ENCODE measurements at places on chromosomes 12 and 14.
A peak's percentile ranks its signal among the peaks of the same experiment; 100 is the strongest.

GRCh38 chr14:32027255-32027939 lies 49.7 kb upstream of the ARHGAP5 start:
- DNase-seq = no peak

DNA sequence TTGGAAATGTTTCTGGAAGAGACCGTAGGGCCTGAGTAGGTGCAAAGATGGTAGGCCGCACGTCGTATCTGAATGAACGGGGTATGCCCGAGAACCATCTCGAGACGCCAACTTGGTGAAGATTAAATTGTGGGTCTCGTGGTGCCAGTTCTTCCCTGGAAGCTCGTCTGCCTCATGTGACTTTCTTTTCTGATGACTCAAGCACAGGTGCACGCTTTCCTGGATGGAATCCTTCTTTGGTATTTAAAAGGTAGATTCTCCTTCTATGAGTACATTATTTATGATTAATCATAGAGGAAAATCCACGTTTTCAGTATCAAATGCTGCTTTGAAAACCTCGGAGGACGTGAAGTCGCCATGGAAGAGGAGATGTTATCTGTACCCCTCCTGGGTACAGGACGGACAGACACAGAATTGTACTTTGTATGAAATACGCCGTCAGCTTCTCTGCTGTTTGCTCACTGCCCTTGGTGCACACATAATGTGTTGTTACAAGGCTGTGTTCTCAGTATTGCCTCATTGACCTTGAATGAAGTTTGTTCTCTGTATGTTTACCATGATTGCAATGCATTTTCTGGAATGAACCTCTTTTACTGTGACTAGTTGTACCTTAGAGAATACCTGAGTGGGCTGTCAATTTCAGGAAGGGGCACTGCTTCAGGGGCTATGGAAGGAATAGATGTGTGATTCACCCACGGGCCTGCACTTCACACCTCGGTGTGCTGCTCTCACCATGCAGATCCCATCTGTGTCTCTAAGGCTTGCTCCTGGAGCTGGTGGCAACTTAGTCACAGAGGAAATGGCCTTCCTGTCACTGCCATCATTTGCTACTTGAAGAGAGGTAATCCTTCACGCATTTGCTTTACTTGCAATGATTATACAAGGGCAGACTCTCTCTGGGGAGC lies 137.3 kb upstream of the RTL1 start:
- no peak for DNase-seq

DNA sequence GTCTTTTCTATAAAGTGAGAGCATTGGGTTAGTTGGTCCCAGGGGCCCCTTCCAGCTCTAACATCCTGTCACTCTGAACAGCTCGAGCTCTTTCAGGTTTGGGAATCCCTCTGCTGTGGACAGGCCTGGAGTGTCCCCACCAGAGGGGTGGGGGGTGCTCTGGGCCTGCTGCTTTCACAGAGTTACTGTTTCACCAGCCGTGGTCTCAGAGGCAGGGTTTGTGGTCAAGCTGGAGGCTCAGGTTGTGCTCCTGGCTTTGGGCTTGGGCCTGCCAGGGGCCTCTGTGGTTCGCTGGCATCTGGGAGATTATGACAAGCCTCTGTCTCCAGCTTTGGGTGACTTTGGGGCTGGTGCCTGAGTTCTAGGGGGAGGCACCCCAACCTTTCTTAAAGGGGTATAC lies 59.6 kb downstream of the FBXL14 start:
- no peak for DNase-seq

- DNase-seq = no peak
Measured at GRCh38 chr12:68267892-68268396, 14.5 kb upstream of the IL22 start.

DNA sequence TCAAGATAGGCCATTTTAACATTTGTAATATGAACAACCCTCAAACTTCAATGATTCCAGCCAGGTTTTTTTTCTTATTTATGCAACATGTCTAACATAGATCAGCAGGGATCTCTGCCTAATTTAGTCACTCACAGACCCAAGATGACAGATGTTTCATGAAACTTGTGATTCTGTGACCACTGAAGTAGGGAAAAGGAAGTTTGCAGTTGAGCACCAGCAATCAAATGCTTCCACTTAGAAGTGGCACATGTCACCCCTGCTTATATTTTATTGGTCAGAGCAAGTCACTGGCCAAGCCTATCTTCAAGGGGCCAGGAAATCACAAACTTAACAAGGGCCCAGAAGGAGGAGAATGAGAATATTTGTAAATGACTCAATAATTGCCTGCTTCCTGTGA lies 150.6 kb downstream of the BCAT1 start:
- no peak for DNase-seq

DNA sequence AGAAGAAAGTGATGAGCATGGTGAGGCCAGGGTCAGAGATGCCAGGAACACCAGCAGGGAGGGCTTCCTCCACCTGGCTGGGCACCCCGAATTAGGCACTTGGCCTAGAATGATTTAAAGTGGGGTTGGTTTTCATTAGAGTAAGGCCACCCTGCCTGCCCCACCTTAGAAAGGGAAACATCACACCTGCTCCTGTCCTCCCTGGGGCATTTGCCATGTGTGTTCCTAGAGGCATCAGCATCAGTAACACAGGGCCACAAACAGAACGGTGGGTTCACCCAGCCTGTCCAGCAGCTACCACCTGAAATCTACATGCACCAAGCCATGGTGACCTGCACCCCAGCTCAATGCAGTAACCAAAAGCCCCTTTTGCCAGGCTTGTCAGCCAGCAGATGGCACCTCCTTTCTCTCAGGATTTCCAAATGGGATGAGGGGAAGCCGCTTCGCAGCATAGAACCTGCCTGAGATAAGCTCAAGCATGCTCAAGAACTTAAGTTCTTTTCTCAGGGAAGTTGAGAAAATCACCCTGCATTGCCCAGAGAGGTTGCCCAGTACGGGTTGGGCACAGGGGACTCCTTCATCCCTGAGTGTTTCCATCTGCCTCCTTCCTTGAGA lies 338.8 kb downstream of the DPF3 start:
- DNase-seq = no peak

DNA sequence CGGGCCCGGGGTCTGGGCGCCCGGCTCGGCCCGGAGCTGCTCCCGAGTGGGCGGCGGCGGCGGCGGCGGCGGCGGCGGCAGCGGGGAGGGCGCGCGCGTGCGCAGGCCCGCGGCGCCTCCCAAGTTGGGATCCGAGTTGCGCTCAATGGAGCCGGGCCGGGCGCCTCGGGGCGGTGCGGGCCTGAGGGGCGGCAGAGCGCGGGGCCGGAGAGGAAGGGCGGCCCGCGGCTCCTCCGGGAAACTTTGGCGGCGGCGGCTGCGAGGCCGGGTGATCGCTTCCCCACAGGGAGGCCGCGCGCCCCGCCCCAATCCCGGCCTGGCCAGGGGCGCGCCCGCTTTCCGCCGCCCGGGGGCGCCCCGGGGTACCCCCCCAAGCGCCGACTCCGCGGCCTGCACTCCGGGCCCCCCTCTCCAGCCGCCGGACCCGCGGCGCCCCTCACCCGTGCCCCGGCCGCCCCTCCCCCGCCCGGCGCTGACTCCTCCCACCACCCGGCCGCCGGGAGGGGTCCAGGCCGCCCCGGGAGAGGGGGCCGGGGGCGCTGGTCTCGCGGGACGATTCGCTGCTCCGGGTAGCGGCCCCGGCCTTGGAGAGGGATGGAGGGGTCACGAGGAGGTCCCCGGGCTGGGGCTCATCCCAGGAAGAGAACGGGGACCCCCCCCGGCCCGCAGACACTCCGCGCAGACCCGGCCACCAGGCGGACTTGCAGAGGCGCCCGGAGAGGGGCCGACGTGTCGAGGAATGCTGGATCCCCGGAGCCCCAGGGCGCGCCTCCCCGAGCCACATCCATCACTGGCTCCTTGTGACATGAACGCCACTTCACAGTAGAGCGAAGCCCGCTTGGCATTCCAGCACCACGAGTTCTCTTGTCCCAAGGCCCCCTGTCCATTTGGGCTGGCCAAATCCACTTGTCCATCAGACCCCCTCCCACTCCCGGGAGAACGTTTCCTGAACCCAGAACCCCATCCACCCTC lies at the start of gene RILPL1:
Gene RILPL1 (minus strand): TSS at position 48 of the 972 bp plus-strand sequence. CDS start 237 bp downstream, outside the sequence.
- peak; percentile 21 for DNase-seq

DNA sequence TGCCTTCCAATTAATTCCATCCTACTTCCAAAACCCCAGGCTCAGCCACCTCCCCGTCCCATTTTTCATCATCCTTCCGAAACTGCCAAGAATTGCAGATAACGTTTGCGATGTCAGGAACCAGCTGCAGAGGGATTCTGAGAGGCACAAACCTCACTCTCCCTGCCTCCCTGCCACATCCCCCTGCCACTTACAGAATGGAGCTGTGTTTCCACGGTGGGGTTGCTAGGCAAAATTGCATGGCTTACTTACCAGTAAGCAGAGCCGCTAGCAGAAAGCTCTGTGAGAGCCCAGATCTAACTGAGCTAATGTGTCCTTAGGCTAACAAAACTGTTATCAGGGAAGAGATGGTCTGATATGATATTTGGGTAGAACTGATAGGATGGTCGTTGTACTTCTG lies 127.4 kb downstream of the KCNK10 start:
- DNase-seq = no peak

DNA sequence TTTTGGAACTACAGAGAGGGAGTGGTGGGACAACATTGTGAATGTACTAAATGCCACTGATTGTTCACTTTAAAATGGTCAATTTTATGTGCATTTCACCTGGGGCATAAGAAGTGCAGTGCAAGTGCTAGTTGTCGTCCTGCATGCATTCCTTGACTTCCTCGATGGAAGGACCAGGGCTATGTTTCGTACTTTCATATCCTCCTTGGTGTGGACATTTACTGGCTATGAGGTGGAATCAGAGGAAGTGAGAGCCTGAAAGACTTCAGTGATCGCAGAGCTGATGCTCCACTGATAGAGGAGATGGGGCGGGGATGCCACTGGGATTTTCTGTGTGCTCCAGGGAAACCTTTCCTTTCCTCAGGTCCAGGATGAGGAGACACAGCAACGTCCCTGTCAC lies 54.1 kb upstream of the DDX11 start:
- no peak for DNase-seq

- no peak for DNase-seq
Measured at GRCh38 chr14:103209054-103209453, 85.8 kb downstream of the TNFAIP2 start.

- no peak for DNase-seq
Measured at GRCh38 chr14:90815822-90816662, at the start of gene TTC7B. Gene TTC7B, minus strand, starts transcription at chr14:90816430. Its CDS starts 135 bp downstream, at chr14:90816295.

DNA sequence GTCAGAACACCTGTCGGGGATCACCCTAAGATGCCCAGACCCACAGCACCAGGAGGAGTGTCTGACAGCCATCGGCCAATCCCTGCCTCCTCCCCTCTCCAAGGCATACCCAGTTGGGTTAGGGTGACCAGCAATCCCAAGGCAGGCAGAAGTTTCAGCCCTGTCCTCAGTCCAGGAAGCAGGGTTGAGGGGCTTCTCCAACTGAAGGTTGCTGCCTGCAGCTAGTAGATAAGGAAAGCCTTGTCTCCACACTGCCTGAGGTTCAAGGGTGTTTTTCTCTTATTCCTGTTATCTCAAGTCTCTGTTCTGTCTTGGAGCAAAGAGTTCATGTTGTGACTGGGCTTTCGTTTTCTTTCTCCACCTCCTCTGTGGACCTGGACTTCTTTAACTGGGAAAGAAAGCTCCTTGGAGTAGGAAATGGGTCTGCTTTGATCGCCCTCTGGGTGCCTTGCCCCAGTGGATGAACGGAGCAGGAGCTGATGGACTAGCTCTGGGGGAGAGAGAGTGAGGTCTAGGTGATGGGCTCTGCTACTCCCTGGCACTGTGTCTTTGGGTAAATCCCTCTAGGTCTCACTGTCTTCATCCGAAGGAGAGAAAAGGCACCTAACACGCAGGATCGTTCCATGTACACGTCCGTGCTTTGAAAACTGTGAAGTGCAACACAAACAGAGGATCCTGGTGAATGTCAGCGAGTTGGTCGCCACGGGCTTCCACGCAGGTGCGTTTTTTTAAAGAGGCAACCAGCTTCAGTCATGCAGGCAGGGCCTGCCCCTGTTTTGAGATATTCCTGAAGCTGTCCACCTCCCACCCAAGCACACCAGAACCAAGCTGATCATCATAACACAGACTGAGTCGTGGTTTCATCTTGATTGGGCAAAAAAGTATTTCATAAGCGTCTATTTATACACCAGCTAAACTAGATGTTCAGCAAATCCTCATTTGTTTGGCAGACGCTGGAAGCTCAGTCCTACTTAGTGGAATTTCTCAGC lies 52.5 kb upstream of the FOXN3 start:
- no peak for DNase-seq

- DNase-seq = no peak
Measured at GRCh38 chr14:103699901-103700752, 15.1 kb downstream of the XRCC3 start.

- no peak for DNase-seq
Measured at GRCh38 chr12:130523863-130524614, 186.4 kb downstream of the PIWIL1 start.

GRCh38 chr14:69580009-69580577 lies 5.4 kb upstream of the CCDC177 start:
- DNase-seq = no peak

DNA sequence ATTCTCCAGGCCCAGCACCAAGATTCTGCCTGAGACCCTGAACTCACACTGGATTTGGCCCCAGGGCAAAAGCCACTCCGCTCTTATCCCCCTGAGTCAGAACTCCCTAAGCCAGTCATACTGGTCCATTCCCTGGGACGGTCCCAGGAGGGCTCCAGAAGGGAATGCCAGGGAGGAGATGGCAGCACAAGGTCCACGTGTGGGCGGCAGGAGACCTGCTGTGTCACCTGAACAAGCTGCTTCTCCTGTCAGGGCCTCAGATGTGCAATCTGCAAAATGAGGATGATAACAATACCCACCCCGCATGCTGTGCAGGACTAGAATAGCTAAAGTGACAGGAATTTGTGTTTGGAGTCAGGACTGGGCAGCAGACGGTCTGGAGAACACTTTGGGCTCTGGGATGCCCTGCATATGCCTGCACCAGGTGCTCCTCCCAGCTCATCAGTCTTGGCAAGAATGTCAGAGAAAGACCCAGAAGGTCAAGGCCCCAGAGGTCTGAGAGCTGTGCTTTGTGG lies 40.3 kb downstream of the CMKLR1 start:
- DNase-seq = no peak

DNA sequence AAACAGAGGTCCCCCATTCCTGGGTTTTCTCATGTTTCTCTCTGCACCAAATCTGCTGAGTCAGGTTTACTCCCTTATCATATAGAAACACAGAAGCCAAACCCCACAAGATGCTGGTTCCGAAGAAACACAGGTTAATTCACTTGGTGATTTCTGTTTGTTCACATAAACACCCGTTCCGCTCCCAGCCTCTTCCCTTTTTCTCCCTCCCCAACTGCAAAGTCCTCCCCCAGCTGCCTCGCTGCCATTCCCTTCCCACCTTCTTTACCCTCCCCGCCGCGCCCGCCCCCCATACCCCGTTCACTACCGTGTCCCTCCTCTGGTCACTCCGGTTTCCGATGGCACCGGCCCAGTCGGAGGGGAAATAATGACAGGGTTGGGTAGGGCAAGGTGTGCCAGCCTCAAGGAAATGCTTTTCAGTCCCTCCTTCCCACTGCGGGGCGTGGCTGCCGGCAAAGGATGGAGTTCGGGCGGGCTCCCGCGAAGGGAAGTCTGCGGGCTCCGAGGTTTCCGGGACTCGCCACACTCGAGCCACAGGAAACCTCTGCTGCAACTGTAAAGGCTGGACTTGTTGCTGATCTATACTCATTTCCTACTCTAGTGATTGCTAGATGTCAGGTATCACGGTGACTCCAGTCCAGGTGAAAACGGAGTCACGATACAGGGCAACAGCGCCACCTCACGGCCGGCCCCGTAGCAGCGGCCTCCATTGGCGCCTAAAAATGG lies at the start of gene STYK1:
Gene STYK1 (minus strand): TSS at position 394 of the 726 bp plus-strand sequence. CDS start 39,434 bp downstream, outside the sequence.
- peak; percentile 46 for DNase-seq

GRCh38 chr14:38989922-38990546 lies 113.0 kb downstream of the SEC23A start:
- no peak for DNase-seq

All from stimulated activated CD8-positive, alpha-beta memory T cell treated with anti-CD3 and anti-CD28 coated beads, Interleukin-7, amount 100 ng/mL, for 24 hours (primary cell).